Right renal cortex interstitium (tissue), 3 donors: ENCODE measurements at places on chromosomes 1 and 21.

DNA sequence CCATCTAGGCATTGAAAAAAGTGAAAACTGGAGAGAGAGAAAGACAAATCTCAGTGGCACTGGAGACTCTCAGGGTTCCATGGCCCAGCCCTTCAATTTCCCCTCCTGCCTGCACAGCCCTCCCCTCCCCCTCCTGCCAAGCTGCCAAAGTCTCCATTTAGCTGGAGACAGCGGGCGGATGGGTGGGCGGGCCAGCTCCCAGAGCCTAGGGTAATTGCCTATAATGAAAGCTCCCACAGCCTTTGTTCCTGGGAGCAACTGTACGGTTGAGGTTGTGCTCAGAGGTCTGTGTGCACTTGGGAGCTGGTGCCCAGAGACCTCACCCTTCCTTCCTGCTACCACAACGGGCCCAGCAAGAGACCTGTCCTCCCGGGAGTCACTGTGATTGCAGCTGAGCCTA is 89.6 kb downstream of the NAV1 start:
- DNase-seq: no peak

DNA sequence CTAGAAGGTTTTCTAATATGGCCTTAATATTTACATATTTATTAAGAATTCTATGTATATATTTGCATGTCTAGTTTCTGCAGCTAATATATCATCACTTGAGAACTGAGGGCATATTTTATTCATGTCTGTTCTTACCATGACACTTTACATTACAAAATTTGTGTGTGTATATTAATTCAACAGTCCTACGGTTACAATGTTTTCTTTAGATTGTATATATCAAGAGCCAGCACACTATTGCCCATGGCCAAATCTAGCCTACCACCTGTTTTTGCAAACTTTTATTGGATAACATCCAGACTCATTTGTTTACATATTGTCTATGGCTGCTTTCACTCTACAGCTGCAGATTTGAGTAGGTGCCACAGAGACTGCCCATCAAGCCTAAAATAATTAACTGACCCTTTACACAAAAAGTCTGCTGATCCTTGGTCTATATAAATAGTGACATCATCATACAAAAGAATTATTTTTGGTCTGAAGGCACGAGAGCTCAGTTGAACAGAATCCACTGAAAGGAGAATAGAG is 577.4 kb upstream of the PBX1 start:
- DNase-seq: no peak

- peak; percentile 18 for DNase-seq
Observed at GRCh38 chr1:72037745-72038343, 244.5 kb downstream of the NEGR1 start.

DNA sequence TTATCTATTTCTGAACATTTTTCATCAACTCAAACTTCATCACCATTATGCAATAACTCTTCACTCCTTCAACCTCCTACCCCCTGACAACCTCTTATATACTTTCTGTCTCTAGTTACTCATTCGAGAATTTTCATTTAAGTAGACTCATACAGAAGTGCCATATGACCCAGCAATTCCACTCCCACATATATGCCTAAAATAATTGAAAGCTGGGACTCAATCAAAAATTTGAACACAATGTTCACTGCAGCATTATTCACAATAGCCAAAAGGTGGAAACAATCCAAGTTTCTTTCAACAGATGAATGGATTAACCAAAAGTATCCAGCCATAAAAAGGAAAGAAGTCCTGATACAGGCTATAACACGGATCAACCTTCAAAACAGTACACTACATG is 24.1 kb downstream of the COL11A1 start:
- no peak for DNase-seq

DNA sequence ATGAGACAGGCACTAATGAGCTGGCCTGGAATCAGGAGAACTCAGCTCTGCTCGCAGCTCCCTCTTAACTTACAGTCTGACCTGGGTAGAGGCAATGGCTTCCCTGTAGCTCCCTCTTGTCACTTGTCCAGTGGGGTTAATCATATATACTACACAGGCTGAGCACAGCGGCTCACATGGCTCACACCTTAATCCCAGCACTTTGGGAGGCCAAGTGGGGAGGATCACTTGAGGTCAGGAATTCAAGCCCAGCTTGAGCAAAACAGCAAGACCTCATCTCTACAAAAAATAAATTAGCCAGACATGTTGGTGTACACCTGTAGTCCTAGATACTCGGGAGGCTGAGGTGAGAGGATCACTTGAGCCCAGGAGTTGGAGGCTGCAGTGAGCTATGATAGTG is 4.2 kb downstream of the S100A6 start:
- DNase-seq: no peak

GRCh38 chr1:170866646-170867045 is 68.7 kb upstream of the MROH9 start:
- DNase-seq: no peak

DNA sequence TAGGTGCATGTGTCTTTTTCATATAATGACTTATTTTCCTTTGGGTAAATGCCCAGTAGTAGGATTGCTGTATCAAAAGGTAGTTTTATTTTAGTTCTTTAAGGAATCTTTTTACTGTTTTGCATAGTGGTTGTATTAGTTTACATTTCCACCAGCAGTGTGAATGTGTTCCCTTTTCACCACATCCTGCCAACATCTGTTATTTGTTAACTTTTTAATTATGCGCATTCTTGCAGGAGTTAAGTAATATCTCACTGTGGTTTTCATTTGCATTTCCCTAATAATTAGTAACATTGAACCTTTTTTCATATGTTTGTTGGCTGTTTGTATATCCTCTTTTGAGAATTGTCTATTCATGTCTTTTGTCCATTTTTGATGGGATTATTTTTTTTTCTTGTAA is 1761.9 kb downstream of the PLA2G4A start:
- DNase-seq: no peak

GRCh38 chr1:205777994-205778393 is 2.7 kb upstream of the RAB29 start:
- no peak for DNase-seq

DNA sequence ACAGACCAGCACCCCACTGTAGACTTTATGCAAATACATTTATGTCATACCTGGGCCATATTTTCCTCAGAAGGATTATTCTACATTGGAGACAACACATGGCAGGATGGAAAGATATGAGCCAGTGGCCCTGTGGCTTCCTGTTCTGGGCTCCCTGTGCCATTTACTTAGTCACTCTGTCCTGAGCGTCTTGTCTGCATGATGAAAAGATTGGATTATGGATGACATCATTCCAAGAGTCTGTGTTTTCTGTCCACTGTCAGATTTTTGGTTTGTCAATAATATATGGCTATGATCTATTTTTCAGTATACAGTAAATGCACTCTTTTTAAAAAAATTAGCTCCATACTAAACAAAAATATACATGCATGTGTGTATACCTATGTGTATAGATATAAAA is 30.8 kb downstream of the IGSF5 start:
- no peak for DNase-seq

GRCh38 chr21:25942135-25942534 is 207.4 kb downstream of the GABPA start:
- no peak for DNase-seq

- no peak for DNase-seq
Observed at GRCh38 chr1:9882296-9882944, 27.6 kb downstream of the CTNNBIP1 start.

DNA sequence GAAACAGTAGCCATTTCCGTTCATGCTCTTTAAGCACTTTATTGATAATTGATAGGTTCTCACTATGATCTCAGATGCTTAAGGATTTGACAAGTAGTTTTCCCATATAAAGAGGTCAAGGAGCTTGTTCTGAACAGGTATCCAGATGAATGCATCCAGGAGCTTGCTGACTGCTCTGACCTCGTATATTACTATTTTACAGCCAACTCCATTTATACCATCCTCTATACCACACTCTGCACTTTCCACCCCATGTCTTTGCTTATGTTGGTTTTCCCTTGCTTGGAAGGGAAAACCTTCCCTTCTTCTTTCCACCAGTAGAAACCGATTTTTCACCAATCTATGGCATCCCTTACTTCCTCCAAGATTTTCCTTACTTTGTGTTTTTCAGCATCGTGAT is 107.2 kb downstream of the LHX9 start:
- DNase-seq: no peak

GRCh38 chr1:51734896-51735745 is 118.2 kb downstream of the OSBPL9 start:
- DNase-seq: no peak

DNA sequence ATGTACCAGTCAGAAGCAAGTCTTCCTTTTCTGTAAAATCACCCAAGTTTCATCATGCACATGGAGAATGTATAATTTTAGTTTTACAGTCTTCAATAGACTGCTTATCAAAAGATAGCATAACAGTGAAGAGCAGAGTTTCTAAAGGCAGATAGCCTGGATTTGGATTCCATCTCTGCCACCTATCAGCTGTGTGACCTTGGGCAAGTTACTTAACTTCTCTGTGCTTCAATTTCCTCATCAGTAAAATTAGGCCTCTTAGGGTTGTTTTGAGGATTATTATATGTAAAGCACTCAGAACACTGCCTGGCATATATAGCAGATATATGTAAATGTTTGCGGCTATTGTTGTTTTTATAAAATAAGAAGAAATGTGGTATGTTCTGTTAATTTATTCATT is 38.9 kb downstream of the PTGFRN start:
- DNase-seq: no peak

DNA sequence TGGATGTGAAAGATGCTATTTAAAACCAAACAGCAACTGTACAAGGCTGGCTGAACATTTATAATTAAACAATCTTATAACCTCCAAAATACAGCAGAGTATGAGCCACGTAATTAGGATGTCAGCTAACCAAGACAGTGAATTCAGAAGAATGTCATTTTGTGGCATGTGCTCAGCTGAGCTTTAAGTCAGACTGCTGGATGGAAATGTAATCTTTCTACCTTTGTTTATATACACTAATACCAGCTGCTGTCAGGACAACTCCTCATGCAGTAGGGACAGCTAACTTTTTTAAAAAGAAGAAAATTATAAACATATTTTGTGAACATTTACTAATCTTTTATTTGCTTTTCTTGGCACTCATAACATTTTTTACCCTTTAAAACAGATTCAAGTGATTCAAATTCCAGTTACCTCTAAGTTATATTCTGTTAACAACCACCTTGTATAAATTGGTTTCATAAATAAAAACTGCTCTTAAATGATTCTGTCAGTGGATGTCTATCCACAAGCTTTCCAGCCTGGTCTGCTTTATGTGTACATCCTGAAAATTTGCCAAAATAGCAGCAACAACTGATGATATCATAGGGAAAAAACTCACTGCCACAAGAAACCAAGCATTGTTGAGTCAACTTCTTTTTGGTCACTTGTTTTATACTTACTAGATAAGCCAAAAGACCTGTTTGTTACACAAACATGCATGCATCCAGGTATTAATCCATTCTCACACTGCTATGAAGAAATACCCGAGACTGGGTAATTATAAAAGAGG is 36.1 kb downstream of the DPH5 start:
- no peak for DNase-seq

DNA sequence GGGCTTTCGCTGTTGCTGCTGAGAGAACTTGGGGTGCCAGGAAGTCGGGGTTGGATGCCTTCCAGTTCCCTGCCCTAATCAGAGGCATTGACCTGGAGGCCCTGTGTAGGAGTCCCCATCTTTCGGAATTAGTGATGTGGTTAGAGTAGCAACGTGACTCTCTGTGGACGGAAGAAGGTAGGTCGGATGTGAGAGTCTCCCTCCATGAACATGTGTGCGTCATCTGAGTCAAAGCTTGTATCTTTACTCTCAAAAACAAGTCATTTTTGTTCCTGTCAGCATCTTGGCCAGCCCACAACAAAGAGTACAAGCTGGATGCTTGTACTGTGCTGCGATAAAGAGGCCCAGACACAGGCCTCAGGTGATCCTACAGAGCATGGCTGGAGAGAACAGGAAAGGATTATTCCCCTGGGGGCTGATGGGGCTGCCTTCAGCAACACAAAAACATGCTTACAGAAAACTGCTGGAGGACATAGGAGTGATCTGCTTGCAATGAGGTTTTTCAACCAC is 31.0 kb upstream of the IL10 start:
- no peak for DNase-seq

DNA sequence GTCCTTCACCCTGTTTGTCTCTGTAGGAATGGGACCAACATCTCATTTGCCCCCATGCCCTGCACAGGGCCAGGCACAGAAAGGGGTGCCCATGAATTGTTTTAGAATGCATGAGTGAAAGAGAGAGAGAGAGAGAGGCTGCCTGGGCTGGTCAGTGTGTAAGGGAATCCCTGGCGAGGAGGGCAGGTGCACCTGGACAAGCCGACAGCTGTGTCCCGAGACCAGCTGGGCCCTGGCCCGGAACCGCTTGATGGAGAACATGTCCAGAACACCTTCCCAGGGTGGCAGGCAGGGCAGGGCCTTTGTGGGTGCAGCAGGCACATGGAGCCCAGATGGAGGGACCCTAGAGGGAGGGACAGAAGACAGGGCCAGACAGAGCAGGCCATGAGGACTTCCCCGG is 22.7 kb downstream of the SPOCD1 start:
- DNase-seq: no peak

DNA sequence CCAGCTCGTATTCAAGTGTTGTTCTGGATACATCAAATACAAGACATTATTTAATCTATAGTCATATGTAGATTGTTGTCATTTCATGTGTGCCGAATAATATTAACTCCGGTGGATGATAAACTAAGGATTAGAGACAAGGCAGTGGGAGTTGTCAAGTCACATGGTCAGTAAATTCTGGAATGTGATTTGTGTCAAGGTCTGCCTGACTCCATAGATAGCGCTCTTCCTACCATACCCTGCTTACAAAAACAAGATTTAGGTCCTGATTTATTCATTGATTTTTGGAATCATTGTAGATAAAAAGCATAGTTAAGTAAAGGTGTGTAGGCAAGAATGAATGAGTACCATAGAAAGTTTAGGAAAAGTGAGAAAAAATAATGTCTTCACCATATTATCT is 2.6 kb downstream of the TNNI3K start:
- DNase-seq: no peak

- DNase-seq: no peak
Observed at GRCh38 chr1:6053206-6053546, 7.5 kb downstream of the KCNAB2 start.

- no peak for DNase-seq
Observed at GRCh38 chr1:10610901-10611600, 136.3 kb downstream of the PEX14 start.

- no peak for DNase-seq
Observed at GRCh38 chr1:7469255-7469938, 301.7 kb upstream of the VAMP3 start.

- no peak for DNase-seq
Observed at GRCh38 chr1:186819126-186819525, 9.6 kb upstream of the PLA2G4A start.

GRCh38 chr1:206716870-206717673 is 32.4 kb downstream of the MAPKAPK2 start:
- no peak for DNase-seq
